ENCODE measurements at places on chromosomes 6 and 20.

DNA sequence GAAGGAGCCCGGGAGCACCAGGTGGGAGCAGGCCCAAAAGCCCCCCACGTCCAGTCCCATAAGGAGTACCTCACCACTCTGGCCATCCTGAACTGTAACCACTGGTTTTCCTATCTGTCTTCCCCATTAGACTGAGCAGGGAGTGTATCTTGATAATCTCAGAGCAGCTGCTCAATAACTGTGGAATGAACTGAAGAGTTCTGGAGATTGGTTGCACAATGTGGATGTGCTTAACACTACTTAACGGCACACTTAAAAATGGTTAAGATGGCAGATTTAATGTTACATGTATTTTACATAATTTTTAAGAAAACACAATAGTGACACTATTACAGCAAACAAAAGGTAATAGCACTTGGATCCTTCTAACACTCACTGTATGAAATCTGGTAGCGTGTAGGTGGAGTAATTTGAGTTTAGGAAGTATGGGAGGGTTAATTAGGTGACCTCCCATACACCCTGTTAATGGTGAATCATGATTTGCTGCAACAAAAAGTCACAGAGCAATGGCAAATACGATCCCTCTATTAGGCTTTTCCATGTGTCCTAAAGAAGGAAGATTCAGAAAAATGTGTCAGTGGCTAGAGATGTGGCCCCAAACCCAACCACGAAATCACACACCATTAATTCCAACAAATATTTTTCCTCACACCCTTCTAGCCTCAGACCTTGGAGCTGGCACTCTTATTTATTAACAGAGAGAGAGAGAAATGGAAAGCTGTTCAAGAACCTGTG is 18.4 kb downstream of the TRAM2 start:
- no peak for DNase-seq

- peak; percentile 68 for DNase-seq
Observed at GRCh38 chr20:38840053-38840893, 34.8 kb downstream of the PPP1R16B start.

GRCh38 chr20:39282619-39283092 is 320.5 kb downstream of the DHX35 start:
- DNase-seq: no peak

DNA sequence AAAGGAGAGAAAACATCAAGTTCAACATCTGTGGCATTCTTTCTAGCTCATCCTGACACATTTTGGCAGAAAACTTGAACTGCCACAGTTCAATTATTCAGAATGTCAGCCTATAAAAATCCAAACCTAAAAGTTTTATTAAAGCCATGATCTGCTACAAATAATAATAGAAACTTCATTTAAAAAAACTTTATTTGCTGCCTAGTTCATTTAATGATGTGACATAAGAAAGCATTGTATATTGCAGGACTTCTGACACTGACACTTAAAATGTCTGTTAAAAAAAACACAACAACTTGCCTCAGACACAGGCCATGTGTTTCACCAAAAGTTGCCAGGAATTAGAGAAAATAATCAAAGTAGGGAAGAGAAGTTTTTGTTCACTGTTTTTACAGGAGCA is 88.3 kb upstream of the HTR1E start:
- DNase-seq: no peak
